Psoas muscle (tissue), 8 donors: ENCODE measurements at places on chromosomes 1 and 21.

DNA sequence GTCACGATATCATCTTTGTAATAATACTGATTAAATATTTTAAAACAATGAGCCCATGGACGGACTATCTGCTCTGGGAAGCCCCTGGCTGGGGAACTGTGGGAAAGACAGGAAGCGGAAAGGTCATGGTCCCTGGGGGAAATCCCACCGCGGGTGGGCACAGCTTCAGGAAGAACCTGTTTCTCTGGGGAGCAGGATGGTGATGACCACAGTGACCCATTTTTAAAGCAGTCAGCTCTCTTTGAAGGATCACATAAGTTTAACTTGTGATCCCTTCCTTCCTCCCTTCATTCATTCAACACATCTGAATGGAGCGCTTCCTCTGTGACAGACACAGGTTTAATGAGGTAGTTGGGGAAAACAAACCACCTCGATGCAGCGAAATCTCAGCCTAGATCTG is 73.0 kb downstream of the DHRS3 start:
- H3K36me3 ChIP-seq: no peaks in the 10 kb centered on the region
- no peak overlapping the region for H3K4me3 ChIP-seq
- no peak for DNase-seq
- no peaks in the 10 kb centered on the region for H3K27me3 ChIP-seq
- H3K4me1 ChIP-seq: peaks cover 43% of the 10 kb centered on the region

DNA sequence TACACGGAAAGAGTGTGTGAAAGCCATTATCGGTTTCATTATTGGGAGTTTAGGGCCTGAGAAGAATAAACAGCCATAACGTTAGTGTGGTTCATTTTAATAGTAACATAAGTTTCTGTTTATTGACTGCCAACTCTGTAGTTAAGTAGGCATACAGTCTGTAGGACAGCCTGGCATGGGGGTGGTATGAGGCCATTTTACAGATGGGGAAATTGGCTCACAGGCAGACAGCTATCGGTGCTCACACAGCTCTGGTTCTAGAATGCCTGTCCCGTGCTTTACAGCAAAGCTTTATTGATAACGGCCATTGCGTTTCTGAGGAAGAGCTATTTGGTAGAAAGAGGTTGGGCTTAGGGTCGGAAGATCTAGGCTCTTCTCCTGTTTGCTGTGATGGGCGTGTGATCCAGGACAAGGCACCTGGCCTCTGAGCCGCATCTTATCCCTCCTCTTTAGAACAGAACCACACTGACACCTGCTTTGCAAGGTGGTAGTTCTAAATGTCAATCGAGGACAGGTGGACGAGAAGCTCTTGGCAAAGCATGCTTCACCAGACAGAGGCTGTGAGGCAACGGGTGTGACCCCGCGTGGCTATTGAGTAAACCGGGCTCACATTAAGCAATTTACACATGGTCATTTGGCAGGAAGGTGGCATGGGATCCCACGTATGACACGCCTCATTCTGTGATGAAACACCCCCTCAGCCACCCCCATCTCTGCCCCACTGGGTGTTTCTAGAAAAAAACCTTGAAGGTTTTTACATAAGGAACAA is 14.9 kb downstream of the ETS2 start:
- peak overlapping the region; percentile 82 for H3K27ac ChIP-seq
- peaks cover 38% of the 10 kb centered on the region for H3K4me1 ChIP-seq
- H3K4me3 ChIP-seq: no peak overlapping the region
- peaks cover 91% of the 10 kb centered on the region for H3K36me3 ChIP-seq
- no peaks in the 10 kb centered on the region for H3K27me3 ChIP-seq

DNA sequence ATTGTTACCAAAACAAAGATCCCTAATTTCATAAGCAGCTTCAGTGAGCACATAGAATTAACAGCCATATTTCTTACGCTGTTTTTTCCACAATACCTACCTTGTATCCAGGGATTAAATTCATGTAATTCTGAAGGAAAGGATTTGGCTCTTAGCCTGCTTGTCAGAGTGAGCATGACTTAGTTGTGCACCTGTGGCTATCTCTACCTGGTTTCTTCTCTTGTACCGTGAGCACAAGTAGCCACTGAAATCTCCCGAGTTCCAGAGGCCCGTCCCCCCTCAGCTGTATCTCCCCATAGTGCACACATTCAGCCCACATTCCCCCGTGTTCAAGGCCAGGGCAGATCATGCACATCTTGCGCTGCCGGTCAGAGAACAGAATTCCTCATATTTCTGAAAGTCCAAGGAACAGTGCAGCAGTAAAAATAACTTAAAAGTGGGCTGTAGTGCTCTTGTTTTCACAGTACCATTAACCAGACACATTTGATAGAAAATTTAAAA is 2.3 kb downstream of the TENT5C start:
- peak overlapping the region; percentile 93 for H3K4me3 ChIP-seq
- DNase-seq: no peak
- H3K36me3 ChIP-seq: no peaks in the 10 kb centered on the region
- peaks cover 31% of the 10 kb centered on the region for H3K4me1 ChIP-seq

- H3K4me1 ChIP-seq: peaks cover 32% of the 10 kb centered on the region
- peak; percentile 86 for DNase-seq
- no peaks in the 10 kb centered on the region for H3K27me3 ChIP-seq
- peak overlapping the region; percentile 96 for H3K4me3 ChIP-seq
- H3K27ac ChIP-seq: peak overlapping the region; percentile 92
Observed at GRCh38 chr1:75723989-75724471, 479 bp upstream of the ACADM start.

DNA sequence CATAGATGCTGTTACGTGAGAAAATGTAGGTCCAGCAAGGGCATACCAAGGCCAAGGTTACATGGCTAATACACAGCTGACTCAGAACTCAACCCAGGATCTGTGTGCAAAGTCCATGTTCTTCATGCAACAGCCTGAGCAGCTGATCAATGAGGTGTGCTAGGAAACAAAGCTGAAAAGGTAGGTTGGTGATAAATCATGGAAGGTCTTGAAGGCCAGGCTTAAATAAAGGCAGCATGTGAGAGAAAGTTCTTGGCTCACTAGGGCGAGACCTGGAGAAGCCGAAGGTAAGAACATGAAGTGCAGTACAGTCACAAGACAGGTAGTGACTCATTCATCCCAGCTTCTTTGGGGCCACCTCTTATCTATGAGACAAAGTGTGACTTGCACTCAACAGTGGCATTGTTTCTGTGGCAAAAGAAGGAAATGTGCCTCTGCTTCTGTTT is 33.4 kb downstream of the TLR5 start:
- DNase-seq: no peak
- H3K4me1 ChIP-seq: no peaks in the 10 kb centered on the region
- no peaks in the 10 kb centered on the region for H3K36me3 ChIP-seq
- H3K27ac ChIP-seq: no peak overlapping the region
